Astrocyte (in vitro differentiated cells and primary cell): ENCODE measurements at places on chromosomes 7 and 10. TPM values are rescaled to one million over a fixed set of nuclear protein-coding genes. Genes with fewer than 3 reads are reported as not detected.

LRRC18 gene
- total RNA-seq = not detected in 2 replicates

GDF2 gene
- not detected in 2 replicates for total RNA-seq

AKR1C4 gene
- not detected in 2 replicates for total RNA-seq

ZNF32 gene
- total RNA-seq = 19.2 and 19.7 TPM in 2 replicates

ODAD2 gene
- total RNA-seq = 0.48 and 0.96 TPM in 2 replicates

MAGI2 gene
- total RNA-seq = 5.4 and 5.8 TPM in 2 replicates

HTR5A gene
- total RNA-seq = not detected in 2 replicates

NODAL gene
- 0.43 TPM in 1 of 2 replicates, not detected in the other for total RNA-seq

SHLD2 gene
- total RNA-seq = 23.2 TPM in 2 replicates

TCF7L2 gene
- 52.1 and 52.4 TPM in 2 replicates for total RNA-seq

CAMK1D gene
- total RNA-seq = 23.6 and 27.4 TPM in 2 replicates

BUB3 gene
- 79.7 and 81.7 TPM in 2 replicates for total RNA-seq

RBM20 gene
- 1.5 TPM in 2 replicates for total RNA-seq

DNA sequence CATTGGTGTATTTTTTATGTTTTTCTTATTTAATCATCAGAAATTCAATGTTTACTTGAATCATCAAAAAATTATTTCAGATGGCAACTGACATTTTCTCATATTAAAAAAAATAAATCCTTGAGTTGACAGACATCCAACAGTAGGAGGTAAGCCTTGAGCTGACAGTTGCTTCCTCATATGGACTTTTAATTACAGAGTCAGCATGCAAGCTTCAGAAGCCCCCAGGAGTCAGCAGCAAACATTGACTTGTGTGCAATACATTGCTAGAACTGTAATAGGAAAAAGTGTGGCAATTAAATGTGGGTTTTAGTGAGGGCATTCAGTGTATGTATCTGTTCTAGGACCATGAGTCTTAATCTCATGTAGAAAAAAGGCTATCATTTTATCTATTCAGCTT lies 62.4 kb upstream of the TAS2R16 start:
- DNase-seq = no peak

GRCh38 chr10:3090914-3091787 lies 23.8 kb downstream of the PFKP start:
- peak; percentile 94 for DNase-seq

- no peak for DNase-seq
Measured at GRCh38 chr7:112010109-112010508, 196.1 kb downstream of the DOCK4 start.

GRCh38 chr10:113059371-113059780 lies 109.3 kb downstream of the TCF7L2 start:
- peak; percentile 61 for DNase-seq

DNA sequence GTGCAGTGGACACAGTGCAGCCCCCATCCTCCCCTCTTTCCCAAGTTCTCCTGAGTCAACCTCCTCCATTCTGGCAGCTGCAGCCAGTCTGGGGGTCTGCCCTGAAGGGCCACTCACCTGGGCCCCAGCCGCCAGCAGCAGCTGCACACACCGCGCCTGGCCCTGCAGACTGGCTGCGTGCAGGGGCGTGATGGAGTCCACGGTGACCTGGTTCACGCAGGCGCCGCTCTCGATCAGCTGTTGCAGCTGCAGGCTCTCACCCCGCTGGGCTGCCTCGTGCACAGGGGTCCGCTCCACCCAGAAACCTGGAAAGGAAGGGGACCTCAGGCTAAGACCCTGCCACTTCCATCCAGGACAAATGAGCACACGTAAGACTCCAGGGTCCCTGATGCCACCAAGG lies 13.6 kb downstream of the ASB13 start:
- no peak for DNase-seq

GRCh38 chr7:30164567-30164966 lies 29.8 kb downstream of the MTURN start:
- peak; percentile 39 for DNase-seq

DNA sequence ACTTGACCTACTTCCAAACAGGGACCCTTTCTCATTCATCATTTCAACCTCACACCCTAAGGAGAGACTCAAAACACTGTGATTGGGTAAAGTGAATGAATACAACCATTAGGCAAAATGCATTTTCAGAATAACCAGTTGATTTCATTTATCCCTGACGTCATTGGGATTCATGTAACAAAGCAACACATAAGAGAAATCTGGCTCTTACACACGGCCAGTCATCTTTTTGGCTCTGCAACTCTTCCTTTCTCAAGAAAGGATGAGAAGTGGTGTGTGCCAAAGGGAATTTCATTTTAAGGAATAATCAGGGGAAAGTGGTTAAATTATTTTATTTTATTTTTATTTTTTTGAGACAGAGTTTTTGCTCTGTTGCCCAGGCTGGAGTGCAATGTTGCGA lies 83.1 kb downstream of the CPVL start:
- peak; percentile 16 for DNase-seq

GRCh38 chr7:155295511-155295910 lies 2.2 kb upstream of the INSIG1 start:
- DNase-seq = no peak

DNA sequence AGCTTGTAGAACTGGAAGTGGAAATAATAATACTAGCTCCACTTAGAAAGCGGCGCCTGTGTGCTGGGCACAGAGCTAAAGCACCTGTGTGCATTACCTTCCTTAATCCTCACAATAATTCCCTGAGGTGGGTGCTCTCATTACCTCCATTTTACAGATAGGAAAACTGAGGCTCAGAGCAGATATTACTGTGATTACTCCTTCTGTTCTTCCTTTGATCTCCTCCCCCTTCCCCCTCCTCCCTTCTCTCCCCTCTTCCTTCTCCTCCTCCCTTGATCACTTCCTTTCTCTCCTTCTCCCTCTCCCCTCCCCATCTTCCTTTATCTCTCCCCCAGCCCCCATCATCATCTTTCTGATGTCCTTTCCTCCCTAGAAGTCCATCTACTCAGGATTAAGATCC lies 55.0 kb downstream of the C10orf105 start:
- no peak for DNase-seq

- no peak for DNase-seq
Measured at GRCh38 chr10:3792710-3793219, 7.8 kb upstream of the KLF6 start.

DNA sequence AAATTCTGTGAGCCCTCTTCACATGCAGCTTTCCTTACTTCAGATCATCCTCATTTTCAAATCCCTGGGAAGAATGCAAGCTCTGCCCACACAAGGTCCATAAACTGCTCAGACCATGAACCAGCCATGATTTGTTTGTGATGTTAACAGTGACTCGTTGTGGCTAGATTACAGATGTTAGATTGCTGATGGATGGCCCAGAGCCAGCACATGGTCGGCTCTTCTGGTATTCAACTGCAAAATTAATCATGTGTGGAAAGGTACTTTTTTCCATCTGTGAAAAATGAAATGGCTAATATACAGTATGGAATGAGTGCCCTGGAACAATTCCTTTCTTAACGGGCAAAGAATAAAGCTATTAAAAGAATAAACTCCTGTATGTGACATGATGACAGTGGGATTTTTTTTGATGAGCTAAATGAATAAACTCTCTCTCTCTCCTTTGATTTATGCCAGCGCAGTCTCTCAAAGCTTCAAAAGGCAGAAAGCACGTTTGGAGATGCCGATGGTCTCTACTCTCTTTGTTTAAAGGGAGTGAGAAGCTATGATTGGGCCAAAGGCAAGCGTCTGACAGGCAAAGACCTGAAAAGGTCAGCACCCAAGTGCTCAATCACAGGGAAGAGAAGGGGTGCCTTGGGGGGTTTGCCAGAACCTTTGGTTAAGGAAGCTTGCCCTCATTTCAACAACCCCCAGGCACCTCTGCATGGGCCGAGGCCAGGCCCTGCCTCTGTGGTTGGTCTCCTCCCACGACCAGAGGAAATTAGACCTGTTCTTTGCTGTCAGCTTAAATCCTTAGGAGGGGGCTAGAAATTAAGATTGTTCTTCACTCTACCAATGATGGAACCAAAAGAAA lies 444.0 kb upstream of the NFE2L3 start:
- DNase-seq = no peak

DNA sequence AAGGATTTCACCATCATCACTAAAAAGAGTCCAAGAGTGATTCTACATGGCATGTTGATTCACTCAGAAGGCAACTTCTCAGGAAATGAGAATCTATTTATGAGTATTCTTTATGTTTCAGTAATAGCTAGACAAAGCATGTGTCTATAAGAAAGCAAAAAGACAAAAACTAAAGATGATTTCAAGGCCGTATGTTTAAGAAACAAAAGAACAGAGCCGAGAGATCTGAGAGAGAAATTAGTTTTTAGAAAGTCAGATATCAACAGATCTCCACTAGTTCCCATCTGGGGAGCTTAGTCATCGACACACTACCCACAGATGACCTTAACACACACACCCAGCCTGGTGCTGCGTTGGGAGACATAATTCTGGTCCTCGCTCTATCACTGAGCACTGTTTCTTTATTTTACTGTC lies 21.0 kb downstream of the PIP4K2A start:
- peak; percentile 84 for DNase-seq

DNA sequence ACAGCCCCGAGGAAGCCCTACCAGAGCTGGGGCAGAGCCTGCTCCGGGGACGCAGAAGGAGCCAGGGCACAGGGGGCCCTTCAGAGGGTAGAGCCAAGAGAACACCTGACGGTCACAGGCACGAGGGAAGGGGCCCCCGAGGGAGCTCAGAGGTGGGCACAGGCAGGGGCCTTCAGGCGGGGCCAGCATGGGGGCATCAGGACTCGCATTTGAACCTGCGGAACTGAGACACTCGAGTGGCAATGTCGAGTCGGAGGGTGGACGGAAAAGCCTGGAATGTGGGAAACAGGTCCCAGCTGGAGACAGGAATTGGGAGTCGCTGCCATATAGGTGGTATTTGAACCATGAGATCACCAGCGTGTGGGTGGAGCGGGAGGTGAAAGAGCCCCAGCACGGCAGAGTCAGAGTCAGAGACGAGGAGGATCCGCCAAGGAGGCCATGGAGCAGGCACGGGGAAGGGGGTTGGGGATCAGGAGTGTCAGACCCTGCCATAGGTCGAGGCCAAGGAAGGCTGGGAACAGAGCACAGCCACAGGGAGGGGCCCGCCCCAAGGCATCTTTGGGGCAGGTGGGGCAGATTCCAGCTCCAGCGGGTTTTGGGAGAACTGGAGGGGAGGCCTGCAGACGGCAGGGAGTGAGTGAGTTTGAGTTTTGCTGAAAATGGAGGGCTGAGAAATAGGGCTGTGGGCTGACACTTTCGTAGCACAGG lies 13.8 kb downstream of the STK32C start:
- no peak for DNase-seq

DNA sequence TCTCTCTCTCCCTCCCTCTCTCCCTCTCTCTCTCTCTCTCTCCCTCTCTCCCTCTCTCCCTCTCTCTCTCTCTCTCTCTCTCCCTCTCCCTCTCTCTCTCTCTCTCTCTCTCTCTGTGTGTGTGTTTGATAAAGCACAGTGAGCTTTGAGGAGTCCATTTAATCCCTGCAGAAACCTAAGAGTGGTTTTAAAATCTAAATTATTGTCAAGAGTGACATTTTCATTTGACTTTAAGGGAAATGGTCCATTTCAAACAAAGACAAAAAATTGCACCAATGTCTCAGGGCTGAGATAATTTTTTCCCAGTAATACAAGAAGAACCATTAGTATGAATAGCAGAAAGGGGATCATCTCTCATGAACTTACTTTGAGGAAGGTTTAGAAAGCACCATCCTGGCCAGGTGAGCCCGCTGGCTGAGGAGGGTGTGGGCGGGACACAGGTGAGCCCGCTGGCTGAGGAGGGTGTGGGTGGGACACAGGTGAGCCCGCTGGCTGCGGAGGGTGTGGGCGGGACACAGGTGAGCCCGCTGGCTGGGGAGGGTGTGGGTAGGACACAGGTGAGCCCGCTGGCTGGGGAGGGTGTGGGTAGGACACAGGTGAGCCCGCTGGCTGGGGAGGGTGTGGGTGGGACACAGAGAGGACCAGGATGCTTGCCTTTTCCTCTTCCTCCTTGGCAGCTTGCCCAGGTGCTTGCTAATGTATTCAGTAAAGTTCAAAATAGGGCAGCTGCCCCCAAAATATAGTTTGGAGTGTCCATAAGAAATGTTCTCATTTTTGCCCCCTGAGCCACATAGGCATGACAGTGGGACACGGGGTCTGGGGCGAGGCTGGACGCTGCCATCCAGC lies 125.0 kb downstream of the DNAJB6 start:
- no peak for DNase-seq

- no peak for DNase-seq
Measured at GRCh38 chr10:109956454-109957091, 33.3 kb upstream of the XPNPEP1 start.
